ENCODE measurements at places on chromosomes 12 and 14.

DNA sequence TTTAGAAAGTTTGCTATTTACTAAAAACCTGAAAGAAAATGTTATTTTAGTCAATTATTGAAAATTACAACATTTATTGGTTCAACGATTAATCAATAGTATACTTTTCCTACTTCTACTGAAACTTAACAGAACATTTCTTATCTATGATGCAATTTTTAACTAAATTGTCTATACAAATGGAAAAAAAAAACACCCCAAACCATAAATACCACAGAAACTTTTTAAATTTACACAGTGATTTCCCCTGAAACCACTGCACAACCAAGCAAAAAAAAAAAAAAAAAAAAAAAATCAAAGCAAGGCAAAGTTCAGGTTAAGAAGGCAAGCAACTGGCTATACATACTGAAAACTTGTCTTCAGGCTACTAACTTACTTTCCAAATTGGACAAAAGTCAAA, 71.9 kb upstream of the POC1B start:
- DNase-seq = no peak

DNA sequence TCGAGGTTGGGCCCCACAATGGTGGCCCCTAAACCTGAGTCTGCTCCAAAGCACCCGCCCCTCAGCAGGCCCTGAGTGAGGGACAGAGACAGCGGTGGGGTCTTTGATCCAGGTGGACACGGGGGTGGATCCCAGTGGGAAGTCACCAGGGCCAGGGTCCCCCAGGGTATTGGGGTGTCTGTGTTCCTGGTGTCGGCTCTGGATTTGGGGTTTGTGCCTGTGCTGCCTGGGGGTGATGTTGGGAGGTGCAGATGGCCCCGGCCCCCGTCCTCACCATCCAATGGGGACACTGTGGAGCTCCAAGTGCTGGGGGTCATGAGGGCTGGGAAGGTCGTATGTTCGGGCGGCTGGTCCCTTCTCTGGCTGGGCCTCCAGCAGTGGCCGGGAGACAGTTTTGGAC, 354.2 kb downstream of the TMEM121 start:
- DNase-seq = peak; percentile 85

- no peak for DNase-seq
Observed at GRCh38 chr14:74962046-74962445, 6.6 kb upstream of the PGF start.

- DNase-seq = no peak
Observed at GRCh38 chr12:70709022-70709421, 71.8 kb upstream of the PTPRB start.

- DNase-seq = no peak
Observed at GRCh38 chr12:94193168-94193567, 44.8 kb downstream of the PLXNC1 start.

DNA sequence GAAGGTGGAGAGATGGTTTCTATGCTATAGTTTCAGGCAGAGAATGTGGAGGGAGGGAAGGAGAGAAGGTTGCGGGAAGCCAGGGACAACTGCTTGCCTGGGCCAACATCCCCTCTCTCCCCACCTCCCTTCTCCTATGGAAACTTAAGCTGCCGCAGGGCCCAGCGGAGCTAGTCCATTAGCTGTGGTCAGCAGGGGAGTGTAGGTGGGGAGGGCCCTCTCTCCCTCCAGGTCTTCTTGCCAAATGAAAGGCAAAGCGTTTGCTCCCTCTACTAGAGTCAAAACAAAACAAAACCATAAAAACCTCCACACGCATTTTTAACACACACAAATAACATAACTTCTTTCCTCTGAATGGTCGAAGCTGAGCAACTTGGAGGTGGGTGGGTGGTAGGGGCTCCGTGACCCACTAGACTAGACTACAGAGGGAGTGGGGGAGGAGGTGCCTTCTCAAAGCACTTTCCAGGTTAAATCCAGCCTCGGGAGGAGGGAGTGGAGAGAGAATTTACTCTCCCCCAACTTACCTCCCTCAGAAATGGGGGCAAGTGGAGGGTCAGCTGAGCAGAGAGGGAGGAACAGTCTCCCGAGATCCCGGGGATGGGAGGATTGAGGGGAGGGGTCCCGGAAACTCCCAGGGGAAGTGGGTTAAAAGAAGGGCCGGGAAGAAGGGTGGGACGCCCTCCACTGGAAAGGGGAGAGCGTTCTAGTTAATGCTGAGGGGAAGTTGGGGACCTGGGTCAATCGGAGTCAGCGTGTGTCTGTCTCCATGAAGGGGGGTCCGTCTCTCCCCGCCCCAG, 4.6 kb upstream of the CACNB3 start:
- no peak for DNase-seq

- no peak for DNase-seq
Observed at GRCh38 chr12:115057445-115057844, 373.5 kb upstream of the TBX3 start.

DNA sequence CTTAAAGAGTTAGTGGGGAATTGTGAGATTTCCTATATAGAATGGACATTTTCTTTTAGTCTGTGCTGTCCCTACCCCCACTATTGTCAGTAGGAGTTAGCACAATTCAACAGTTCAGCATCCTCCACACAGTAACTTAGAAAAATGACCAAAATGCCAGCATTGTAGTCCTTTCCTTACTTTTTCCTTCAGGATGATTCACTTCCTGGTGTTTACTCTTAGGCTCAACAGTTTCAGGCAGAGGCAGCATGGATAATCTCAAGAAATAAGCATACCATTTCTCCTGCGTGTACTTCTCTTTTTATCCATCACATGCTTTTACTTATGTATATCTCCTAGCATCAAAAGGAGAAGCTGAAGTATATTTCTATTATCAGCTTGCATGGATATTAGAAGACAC, 683.4 kb downstream of the SLC16A7 start:
- no peak for DNase-seq

- DNase-seq = no peak
Observed at GRCh38 chr14:81940651-81941050, 407.0 kb upstream of the SEL1L start.

GRCh38 chr12:87001102-87001501, 744.9 kb upstream of the MGAT4C start:
- DNase-seq = no peak

- DNase-seq = no peak
Observed at GRCh38 chr14:71536927-71537772, 395.1 kb upstream of the RGS6 start.

DNA sequence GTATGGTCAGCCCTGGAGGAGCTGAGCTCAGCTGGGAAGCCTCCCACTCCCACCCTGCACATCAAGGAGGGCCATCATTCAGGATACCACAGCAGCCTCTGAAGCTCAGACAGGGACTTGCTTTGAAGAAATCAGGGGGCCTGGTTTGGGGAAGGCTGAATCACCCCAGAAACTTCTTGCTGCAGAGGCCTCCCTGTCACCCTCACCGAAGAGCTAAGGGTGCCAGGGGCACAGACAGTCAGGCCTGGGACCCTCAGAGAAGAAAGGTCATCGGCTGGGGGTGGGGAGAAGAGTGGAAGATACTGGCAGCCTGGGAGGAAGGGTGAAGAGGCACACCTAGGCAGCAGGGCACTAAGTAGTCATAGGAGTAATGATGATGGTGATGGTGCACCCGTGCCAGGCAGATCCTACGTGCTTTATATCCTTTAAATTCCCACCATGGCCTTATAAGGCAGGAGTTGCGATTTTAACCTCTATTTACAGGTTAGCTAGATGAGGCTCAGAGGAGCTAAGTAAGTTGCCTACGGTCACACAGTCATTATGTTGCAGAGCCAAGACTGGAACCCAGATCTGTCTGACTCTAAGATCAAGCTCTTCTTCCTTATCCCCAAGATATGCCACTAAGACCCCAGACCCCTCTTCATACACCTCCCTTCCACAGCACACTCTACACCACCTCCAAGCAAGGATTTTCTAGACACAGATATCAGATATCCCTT, 28.5 kb upstream of the PNMA1 start:
- DNase-seq = no peak

- DNase-seq = no peak
Observed at GRCh38 chr12:6208130-6208529, 7.9 kb downstream of the CD9 start.

DNA sequence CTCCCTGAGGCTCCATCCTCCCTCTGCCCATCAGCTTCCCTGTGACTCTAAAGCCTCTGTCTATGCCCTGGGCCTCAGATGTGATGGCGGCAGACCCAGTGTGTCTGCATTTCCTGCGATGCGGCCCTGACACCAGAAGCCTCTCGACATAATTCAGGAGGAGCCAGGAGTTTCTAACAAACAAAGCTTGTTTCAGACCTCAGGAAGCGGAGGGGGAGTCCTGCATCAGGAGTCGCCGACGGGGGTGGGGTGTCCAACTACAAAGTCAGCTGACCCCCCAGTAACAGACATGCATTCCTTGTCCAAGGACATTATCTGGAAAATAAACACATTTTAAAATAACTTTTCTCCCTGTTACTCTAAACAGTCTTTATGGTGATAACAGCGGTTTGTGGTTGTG, 167.5 kb downstream of the DPF3 start:
- peak; percentile 43 for DNase-seq

GRCh38 chr12:95943330-95943842, at the start of gene AMDHD1:
TSS of gene AMDHD1 (plus strand) at chr12:95943331. CDS start at chr12:95943399, 68 bp downstream.
- DNase-seq = peak; percentile 90

- no peak for DNase-seq
Observed at GRCh38 chr12:18443768-18444437, 182.6 kb downstream of the PIK3C2G start.

DNA sequence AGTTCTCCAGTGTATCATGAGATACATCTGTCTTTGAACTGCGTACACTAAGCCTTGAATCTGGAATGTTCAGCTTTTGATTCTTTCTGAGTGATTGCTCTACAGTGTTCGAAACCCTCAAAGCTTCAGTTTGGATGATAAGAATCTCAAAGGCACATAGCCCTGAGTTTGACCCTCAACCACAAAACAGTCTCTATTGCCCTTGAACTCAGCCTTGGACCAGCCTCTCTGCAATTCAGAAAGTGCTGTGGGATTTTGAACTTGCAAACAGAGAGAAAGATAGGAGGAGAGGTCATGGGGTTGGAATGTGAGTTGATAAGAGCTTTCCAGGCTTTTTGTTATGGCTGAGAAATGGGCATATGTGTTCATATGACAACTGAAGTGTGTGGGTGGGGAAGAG, 100.3 kb downstream of the MYRFL start:
- no peak for DNase-seq

DNA sequence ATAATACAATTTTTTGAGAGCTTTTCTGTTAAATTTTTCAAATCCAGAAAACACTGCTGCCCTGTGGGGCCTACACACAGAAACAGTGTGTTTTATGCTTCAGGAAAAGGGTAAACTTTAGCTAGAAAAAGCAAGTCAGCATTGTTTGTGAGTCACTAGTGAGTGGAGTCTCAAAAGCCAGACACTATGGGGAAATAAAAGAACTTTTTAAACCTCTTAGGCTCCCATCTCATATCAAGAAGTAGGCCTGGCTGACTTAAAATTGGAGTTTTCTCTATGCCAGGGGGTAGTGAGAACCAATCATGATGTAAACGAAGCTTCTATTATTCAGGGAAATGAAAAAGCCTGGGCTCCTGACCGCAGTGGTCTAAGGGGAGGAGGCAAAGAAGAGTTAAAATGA, 12.6 kb downstream of the GPR65 start:
- no peak for DNase-seq

GRCh38 chr14:64845878-64846277, 33.8 kb downstream of the SPTB start:
- no peak for DNase-seq

- DNase-seq = no peak
Observed at GRCh38 chr12:53225635-53226424, 6.2 kb downstream of the RARG start.

- DNase-seq = no peak
Observed at GRCh38 chr12:48145981-48146380, 11.3 kb downstream of the ASB8 start.

DNA sequence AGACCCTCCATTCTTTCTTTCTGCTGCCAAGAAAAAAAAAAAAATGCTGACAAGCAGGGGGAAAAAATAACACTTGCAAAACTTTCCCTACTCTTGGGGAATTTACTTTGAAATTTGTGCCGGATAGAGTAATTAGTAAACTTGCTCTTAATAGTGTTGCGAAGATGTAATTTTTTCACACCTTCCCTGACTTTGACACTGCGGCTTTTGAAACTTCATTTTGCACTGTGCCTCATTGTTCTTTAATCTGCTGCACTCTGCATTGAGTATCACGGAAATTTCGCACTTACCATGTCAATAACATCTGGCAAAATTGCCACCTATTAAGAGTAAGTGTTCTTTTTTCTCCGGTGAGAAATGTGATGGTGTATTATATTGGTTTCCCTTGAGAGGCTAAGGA, 596.1 kb downstream of the VRK1 start:
- DNase-seq = no peak

DNA sequence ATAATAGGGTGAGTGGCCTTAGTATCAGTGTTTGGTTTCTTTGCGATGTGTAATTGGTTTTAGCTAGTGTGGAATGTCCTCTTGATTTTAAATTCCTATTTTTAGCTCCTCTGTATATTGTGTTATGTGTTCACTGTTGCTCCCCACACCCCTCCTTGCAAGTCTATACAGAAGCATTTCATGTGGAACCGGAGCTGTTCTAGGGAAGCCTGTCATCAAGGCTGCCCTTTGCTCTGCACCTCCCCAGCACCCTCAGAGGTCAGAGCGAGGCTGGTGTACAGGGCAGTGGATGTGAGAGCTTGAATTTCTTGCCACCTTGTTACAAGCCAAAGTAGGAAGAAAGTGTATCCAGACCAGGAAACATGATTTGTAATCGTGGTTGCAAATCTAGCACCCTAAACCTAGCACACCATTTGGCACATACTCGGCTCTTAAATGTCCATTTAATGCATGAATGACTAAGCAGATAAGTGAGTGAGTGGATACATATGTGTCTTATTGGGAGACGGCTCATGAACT, 376.8 kb downstream of the RGS6 start:
- no peak for DNase-seq

DNA sequence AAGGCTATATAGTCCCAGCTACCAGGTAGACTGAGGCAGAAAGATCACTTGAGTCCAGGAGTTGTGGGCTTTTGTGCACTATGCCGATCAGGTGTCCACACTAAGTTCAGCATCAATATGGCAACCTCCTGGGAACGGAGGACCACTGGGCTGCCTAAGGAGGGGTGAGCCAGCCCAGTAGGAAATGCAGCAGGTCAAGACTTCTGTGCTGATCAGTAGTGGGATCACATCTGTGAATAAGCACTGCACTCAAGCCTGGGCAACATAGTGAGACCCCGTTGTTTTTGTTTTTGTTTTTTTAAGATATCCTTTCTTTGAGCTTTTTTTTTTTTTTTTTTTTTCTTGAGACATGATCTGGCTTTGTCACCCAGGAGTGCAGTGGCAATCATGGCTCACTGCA, 135.8 kb upstream of the AEBP2 start:
- DNase-seq = no peak

DNA sequence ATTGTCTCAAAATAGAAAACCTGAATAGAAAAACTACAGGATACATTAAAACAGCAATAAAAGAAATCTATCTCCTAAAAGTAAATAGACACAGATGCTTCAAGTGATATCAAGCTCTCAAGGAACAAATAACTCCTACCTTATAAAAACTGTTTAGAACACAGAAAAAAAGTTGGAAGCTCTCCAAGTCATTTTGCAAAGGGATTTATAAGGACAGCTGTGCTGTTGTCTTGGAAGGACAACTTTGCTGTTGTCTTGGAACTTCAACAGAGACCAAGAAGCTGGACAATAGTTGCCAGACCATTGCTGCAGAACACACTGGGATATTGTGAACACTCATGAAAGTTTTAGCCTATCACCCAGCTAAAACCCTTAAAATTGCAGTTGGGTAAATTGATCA, 780.7 kb downstream of the FLRT2 start:
- no peak for DNase-seq

GRCh38 chr12:10559244-10559643, 53.6 kb downstream of the EIF2S3B start:
- no peak for DNase-seq

- no peak for DNase-seq
Observed at GRCh38 chr12:61514016-61514415, 746.2 kb upstream of the USP15 start.
